D721Med (cell line): ENCODE measurements at places on chromosomes 1 and 21.

DNA sequence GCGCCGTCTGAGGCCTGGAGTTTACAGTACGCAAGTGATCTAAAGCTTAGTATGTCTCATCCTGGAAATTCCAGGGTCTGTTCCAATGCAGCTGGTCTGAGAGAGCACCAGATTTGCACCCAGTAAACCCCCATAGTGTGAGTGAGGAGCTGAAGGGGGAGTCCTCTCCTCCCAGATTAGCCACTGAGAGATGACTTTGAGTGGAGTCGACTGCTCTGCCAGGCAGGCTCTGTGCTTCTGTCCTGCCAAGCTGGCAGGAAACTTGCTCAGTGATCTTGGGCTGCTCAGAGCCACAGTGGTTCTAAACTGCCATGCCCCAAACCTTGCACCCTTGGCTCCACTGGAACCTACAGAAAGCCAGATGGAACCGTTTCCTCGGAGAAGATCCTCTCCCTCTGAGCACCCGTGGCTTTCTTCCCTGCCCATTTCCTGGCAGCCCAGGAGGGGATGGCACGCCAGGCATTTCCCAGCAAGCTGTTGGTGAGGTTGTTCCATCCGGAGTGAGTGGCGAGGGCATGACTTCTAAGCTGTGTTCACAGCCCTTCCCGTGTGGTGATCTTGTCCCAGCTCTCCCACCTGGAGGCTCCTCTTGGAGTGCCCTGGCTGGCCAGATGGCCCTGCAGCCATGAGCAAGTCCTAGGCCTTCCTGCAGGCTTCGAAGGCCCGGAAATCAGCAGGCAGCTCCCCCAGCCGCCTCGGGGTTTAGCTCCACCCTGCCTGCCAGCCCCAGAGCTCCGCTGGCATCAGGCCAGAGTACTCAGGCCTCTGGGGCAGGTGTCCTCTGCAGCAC is 125.9 kb upstream of the VAMP3 start:
- no peak for DNase-seq

DNA sequence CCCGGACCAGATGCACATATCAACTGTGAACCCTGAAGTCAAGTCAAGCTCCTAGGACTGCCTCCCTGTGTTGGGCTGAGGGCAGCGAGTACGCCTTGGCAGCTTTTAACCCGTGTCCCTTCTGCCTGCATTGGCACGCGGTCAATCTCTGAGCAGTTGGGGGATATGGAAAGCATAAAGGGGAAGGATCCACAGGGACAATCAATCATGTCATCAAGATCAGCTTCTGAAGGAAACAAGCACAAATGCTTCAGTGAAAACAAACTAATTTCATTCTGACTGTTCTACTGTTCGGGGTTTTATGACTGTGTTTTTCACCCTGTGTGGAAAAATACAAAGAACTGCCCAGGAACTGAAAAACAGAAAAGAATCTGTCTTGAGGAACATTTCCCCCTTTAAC is 106.2 kb downstream of the RUNX1 start:
- DNase-seq: no peak

GRCh38 chr1:22880174-22880601 is 92.5 kb downstream of the LACTBL1 start:
- DNase-seq: no peak

DNA sequence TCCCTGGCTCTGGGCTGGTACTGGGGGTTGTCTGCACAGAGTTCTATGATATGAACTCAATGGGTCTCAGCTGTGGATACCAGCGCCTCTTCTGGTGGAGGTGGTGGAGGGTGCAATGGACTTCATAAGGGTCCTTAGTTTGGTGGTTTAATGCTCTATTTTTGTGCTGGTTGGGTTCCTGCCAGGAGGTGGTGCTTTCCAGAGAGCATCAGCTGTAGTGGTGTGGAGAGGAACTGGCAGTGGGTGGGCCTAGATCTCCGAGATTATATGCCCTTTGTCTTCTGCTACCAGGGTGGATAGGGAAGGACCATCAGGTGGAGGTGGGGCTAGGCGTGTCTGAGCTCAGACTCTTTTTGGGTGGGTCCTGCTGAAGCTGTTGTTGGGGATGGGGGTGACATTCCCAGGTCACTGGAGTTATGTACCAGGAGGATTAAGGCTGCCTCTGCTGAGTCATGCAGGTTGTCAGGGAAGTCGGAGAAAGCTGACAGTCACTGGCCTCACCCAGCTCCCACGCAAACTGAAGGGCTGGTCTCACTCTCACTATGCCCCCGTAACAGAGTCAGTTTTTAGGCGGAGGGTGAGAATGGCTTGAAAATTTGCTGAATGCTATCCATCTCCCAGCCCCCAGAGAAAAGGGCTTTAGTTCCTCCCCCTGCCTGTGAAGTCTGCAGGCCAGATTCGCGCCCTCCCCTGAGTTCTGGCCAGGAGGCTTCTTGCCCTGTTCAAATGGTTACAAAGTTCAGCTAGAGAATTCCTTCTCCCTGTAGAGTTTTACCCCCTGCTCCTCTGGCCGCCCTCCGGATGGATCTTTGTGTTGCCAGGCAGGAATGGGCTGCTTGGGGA is 902.9 kb downstream of the LTN1 start:
- no peak for DNase-seq

- DNase-seq: no peak
Measured at GRCh38 chr1:158506369-158506987, 34.5 kb downstream of the OR10R2 start.

GRCh38 chr1:203871114-203871880 is 9.9 kb downstream of the SNRPE start:
- peak; percentile 61 for DNase-seq

DNA sequence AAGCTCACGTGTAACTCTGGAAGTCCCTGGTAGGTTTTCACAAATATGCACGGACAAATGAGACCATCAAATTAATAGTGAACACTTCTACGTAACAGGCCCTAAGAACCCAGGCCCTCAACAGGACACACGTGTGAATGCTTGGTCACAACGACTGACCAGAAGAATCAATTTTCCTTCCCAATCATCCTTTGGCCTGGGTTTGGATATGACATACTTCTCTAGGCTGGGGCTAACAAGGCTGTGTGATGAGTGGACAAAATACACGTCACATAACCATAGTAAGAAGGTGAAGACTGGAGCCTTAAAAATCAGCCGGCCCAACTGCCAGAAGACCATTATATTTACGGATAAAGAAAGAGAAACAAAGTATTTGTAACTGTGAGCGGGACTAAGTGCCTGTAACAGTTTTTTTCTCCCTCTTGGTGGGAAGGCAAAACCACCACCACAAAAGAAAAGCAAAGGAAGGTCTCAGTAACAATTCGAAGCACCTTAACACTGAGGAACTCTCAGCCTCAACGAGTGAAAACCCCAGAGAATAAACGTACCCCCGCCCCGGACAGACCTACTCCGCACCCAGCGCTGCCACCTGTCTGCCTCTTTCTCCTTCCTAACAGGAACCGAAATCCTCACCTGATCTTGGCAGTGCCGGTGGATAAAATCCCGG is 450 bp downstream of the SDE2 start:
- DNase-seq: no peak

DNA sequence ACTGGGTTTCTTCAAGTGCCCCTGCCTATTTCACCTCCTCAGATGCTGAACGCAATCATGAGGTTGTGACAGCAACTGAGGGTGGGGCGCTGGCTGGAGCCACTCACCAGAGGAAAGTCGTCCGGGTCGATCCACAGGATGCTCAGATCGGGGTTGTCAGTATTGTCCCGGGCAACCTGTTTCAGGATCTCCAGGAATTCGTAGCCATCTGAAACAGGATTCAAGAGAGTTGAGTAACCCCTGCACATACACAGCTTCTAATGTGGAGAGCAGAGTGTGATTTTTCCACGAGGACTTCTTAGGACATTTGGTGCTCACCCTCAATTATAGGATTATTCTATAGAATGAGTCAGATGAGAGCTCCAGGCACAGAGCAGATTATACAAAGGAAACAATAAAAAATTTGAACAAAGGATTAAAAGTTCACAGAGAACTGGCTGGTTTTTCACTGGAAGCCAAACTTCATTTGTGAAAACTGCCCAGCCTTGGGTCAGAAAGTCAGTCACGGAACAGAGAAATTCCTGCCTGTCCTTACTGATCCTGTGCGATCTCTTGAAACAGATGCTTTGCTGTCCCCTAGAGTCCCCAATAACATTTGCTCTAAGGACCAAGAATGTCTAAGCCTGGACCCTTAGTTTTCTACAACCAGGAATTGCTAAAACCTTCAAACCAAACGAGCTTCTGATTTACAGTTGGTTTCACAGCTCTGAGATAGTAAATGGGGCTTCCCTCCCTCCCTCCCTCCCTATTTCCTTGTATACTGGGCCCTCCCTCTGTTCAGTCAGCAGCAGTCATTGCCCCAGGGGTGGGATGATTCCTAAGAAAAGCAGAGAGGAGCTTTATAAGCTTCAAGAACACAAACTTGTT is 63.2 kb downstream of the CASQ2 start:
- DNase-seq: no peak

- no peak for DNase-seq
Measured at GRCh38 chr1:165056914-165057313, 299.6 kb downstream of the LMX1A start.

DNA sequence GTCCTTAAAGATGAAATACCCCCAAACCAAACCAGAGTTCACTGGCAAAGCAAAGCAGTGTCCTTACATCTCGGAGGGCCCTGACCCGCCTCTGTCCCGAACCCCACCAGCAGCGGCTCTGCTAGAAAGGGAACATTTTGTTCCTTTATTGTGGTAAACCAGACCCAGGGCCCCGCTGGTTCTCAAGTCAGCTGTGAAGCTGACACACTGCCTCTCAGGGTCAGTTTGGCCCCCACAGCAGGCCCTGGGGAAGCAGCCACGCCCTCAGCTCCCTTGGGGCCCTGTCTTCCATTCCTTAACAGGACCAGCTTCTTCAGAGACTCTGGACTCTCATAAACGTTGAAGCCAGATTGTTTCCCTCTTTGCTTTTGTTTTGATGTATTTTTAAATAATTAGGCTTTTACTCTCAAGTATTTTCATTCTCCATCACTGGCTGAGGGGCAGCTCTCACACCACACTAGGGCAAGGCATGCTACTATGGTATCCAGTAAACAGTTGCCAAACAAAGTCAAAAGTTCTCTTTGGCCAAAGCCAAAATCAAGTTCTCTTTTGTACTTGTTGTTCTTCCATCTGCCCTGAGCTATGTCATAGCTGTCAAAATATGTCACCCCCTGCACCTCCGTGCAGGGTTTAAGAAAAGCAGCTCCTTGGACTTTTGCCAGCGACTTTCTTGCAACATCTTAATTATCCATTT is 61.1 kb upstream of the ANGPTL1 start:
- DNase-seq: no peak

DNA sequence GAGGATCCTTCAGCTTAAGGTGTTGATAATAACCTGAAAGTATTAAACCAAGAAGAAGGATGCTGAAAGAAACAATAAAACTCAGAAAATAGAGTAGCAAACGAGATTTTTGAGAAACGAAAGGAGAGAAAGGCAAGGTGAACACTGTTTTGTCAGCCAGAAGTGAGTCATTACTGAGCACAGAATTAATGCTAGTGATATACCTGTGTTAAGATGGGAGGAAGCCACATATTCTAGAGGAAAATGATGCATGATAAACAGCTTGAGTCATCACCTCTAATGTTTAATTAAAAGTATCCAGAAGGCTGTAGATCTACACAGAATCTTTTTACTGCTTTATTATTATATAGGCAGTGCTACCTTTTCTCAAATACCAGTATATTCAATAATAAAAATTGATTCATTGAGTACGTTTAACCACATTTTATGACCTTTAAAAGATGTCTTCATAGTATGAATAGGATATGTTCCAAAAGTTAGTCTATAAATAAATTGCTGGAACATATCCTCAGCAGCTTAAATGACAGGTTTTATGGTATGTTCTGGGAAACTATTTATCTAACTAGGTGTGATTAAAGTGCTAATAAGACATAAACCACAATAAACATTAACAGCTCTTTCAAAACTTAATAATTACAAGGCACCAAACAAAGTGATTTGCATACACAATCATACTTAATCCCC is 10.3 kb downstream of the SH3GLB1 start:
- no peak for DNase-seq

GRCh38 chr1:154548028-154548427 is 10.4 kb downstream of the UBE2Q1 start:
- DNase-seq: no peak

DNA sequence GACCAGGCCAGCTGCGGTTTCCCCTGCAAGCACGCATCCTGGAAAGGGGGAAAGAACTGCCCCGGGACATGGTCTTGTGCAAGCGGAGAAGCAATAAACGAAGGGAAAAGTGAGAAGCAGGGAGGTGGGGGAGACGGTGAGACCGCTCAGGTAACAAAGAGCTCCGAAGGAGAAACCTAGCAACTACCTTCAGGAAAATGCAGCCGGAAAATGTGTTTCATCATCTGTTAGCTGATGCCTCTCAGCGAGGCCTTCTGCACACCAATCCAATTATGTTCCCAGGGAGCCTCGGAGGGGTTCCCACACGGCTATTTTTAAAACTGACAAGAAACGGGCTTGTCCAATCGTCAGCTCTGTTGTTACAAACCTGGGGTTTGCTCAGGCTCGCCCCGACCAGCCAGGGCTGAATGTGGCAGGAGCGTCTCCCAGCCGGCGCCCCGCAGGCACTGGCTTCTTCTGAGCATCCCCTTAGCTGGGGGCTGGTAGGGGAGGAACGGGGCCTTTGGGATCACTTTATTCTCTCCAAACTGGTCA is 3.4 kb downstream of the RIPK4 start:
- DNase-seq: no peak

- no peak for DNase-seq
Measured at GRCh38 chr1:32104127-32104526, 3.7 kb upstream of the KPNA6 start.

DNA sequence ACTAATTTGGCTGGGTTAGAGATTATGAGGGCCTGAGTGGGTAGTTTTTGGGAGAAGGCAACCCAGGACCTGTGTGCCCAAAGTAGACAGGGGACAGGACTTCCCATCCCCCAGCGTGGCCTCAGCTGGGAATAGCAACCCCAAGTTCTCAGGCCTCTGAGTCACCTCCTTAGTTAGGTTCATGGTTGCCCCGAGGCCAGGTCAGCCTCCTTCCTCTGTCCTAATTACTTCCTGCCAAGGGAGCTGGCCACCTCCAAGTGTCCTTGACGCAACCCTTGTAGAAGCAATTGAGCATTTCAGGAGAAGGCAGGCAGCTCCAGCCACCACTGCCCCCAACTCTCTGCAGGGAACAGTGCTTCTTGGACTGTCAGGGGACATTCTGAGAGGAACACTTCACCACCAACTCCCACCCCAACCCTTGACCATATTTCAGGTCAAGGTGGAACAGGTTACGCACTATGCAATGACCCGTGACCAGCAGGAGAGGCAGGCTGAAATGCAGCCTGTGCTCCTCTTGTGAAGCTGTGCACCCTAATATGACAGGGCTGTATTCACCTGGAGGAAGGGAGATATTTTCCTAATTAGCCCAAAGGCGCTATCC is 5.1 kb upstream of the NT5C1A start:
- DNase-seq: no peak
